ENCODE measurements at places on chromosomes 2 and 18. TPM values are rescaled to one million over a fixed set of nuclear protein-coding genes. Genes with fewer than 3 reads are reported as not detected.

DNA sequence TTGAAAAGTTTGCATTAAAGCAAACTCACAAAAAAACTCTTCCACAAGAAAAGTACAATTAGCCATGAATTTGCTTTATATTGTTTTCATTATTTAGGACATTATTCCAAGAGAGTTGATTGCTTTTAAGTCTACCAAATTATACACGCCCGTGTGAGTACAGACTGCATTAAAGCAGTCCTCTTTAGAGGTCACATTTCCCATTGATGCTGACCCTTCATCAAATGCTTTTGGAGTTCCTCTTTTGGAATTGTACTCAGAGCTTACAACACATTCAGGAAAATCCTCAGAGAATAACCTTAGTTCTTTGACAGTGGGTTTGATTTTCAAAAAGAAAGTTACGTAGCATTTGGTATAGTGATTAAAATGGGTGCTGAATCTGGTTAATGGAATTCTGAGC is 256.1 kb downstream of the CDH2 start:
- no peaks in the 10 kb centered on the region for H3K27me3 ChIP-seq
- H3K27ac ChIP-seq = no peak overlapping the region
- H3K4me1 ChIP-seq = no peaks in the 10 kb centered on the region
- no peaks in the 10 kb centered on the region for H3K36me3 ChIP-seq

GRCh38 chr2:234451852-234452625 is 44.8 kb downstream of the ARL4C start:
- H3K4me1 ChIP-seq = peaks cover 13% of the 10 kb centered on the region
- H3K36me3 ChIP-seq = no peaks in the 10 kb centered on the region
- no peak for DNase-seq
- no peak overlapping the region for H3K4me3 ChIP-seq
- no peaks in the 10 kb centered on the region for H3K27me3 ChIP-seq
- H3K27ac ChIP-seq = no peak overlapping the region

DNA sequence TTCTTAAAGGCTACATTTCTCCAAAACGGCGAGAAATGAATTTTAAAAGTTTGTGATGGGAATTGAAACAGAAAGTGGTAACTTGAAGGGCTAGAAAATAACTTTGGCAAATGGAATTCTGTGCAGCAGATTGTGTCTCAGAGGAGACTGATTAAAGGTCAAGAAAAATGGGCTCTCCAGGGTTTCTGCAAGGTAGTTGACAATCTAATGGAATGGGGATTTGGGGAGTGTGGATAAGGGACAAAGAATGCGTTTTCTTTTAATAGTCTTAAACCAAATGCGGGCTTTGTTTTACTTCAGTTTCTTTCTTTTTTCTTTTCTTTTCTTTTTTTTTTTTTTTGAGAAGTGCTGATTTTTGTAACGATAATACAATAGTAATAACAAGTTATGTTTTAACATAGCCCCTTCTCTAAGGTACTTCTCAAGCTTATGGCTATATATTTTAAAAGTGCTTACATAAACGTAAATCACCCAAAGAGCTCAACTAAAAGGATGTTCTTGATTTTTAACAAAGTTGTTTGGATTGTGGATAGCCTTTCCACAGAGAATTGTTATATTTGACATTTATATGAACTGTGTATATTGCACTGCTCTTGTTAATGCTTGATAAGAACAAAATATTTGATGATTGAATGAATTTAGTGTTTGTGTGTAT is 36.6 kb downstream of the CAMKMT start:
- no peak overlapping the region for H3K27ac ChIP-seq
- H3K27me3 ChIP-seq = no peaks in the 10 kb centered on the region
- no peaks in the 10 kb centered on the region for H3K36me3 ChIP-seq
- peaks cover 6% of the 10 kb centered on the region for H3K4me1 ChIP-seq
- no peak overlapping the region for H3K4me3 ChIP-seq
- DNase-seq = no peak

- no peak overlapping the region for H3K4me3 ChIP-seq
- DNase-seq = no peak
- H3K27ac ChIP-seq = no peak overlapping the region
- peaks cover 10% of the 10 kb centered on the region for H3K4me1 ChIP-seq
These were observed 14.1 kb upstream of the ZDBF2 start for GRCh38 chr2:206260188-206261012.

- H3K4me1 ChIP-seq = no peaks in the 10 kb centered on the region
- no peak overlapping the region for H3K27ac ChIP-seq
- H3K27me3 ChIP-seq = no peaks in the 10 kb centered on the region
- H3K36me3 ChIP-seq = no peaks in the 10 kb centered on the region
- no peak overlapping the region for H3K4me3 ChIP-seq
These were observed 320.9 kb upstream of the FSIP2 start for GRCh38 chr2:185417688-185418087.

- DNase-seq = peak; percentile 74
- no peak overlapping the region for H3K27ac ChIP-seq
- peak overlapping the region; percentile 13 for H3K4me3 ChIP-seq
- peaks cover 98% of the 10 kb centered on the region for H3K27me3 ChIP-seq
- no peaks in the 10 kb centered on the region for H3K36me3 ChIP-seq
These were observed 667 bp downstream of the SP9 start for GRCh38 chr2:174335254-174335987.

GRCh38 chr2:218806346-218806978 is 24.5 kb downstream of the CYP27A1 start:
- no peak overlapping the region for H3K27ac ChIP-seq
- no peak for DNase-seq
- no peaks in the 10 kb centered on the region for H3K36me3 ChIP-seq

DNA sequence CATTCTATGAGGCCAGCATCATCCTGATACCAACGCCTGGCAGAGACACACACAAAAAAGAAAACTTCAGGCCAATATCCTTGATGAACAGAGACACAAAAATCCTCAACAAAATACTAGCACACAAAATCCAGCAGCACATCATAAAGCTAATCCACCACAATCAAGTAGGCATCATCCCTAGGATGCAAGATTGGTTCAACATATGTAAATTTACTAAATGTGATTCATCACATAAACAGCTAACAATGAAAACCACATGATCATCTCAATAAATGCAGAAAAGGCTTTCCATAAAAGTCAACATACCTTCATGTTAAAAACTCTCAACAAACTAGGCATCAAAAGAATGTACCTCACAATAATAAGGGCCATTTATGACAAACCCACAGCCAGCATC is 65.3 kb downstream of the WDPCP start:
- H3K27me3 ChIP-seq = no peaks in the 10 kb centered on the region
- no peak overlapping the region for H3K4me3 ChIP-seq
- no peak overlapping the region for H3K27ac ChIP-seq
- H3K36me3 ChIP-seq = no peaks in the 10 kb centered on the region

The CD302 gene
- 0.61 TPM for total RNA-seq

- no peaks in the 10 kb centered on the region for H3K27me3 ChIP-seq
- DNase-seq = no peak
- H3K27ac ChIP-seq = no peak overlapping the region
- no peaks in the 10 kb centered on the region for H3K4me1 ChIP-seq
- H3K36me3 ChIP-seq = no peaks in the 10 kb centered on the region
These were observed 138.0 kb downstream of the RHBDD1 start for GRCh38 chr2:226973816-226974215.

GRCh38 chr2:223548194-223548593 is 54.0 kb downstream of the SCG2 start:
- H3K36me3 ChIP-seq = no peaks in the 10 kb centered on the region
- H3K27ac ChIP-seq = no peak overlapping the region
- no peaks in the 10 kb centered on the region for H3K4me1 ChIP-seq
- H3K4me3 ChIP-seq = no peak overlapping the region
- no peak for DNase-seq

- H3K4me1 ChIP-seq = 0 out of 2 replicates have a peak, but pooled peaks cover 1% of the 10 kb centered on the region
- H3K4me3 ChIP-seq = no peak overlapping the region
- H3K27ac ChIP-seq = no peak overlapping the region
- H3K36me3 ChIP-seq = no peaks in the 10 kb centered on the region
These were observed 24.7 kb upstream of the IL37 start for GRCh38 chr2:112886291-112886690.

DNA sequence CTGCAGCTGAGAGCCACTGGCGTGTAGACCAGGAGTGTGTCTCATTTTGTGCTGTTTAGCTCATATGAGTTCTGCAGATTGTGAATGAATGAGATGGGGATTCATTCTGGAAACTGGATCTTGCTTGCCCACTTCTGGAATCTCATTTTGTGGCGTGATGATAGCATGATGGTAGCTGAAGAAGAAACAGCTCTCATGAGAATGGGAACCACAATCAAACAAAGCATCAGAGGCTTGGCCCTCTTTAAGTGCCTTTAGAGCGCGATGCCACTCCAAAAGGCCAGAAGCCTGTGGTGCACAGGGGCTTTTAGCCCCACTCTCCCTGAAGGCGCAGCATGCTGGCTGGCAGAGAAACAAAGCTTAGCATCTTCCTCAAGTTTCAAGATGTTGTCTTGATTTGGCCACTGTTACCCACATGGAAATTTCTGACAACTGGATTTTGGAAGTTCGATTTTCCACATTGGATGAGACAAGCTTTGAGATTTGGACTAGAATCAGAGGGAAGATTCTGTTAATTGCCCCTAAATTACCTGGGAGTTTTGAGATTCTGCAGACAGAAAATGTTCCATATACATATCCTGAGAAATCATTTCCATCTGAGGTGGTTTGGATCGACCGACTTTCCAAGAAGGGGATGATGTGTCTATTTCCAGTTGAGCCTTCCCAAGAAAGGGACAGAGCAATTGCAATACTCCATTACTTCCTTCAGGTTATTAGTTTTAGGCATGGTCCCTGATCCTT is 234.5 kb downstream of the VAPA start:
- no peaks in the 10 kb centered on the region for H3K27me3 ChIP-seq
- no peaks in the 10 kb centered on the region for H3K4me1 ChIP-seq
- H3K27ac ChIP-seq = no peak overlapping the region
- DNase-seq = no peak

The PLEK gene
- not detected for total RNA-seq

- no peaks in the 10 kb centered on the region for H3K36me3 ChIP-seq
- H3K4me3 ChIP-seq = no peak overlapping the region
- H3K27me3 ChIP-seq = no peaks in the 10 kb centered on the region
These were observed 23.8 kb upstream of the ASPRV1 start for GRCh38 chr2:69985216-69985615.

The DSC2 gene
- 39.7 TPM for total RNA-seq

DNA sequence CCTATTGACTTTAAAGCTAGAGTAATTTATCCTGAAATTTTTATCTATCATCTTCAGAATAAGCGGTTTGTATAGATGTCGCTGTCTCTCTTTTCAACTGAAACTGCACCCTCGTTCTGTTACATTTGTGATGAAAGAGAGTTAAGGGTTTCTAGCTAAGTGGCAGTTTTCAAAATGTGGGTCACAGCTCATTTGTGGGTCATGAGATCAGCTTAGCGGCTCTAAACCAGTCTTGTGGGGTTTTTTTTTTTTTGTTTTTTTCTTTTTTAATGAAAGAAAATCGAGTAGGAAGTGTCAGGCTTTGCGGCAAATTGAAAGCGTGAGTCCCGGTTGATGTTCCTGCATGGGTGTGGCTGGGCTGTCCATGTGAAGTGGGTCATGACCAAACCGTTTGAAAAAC is 31.2 kb downstream of the SALL3 start:
- H3K4me3 ChIP-seq = no peak overlapping the region
- H3K27ac ChIP-seq = no peak overlapping the region
- no peak for DNase-seq

- H3K27me3 ChIP-seq = peaks cover 8% of the 10 kb centered on the region
- no peaks in the 10 kb centered on the region for H3K4me1 ChIP-seq
- no peak overlapping the region for H3K4me3 ChIP-seq
- H3K36me3 ChIP-seq = no peaks in the 10 kb centered on the region
- DNase-seq = no peak
These were observed 8.2 kb upstream of the KCTD1 start for GRCh38 chr18:26556573-26556972.

- no peak for DNase-seq
- peak overlapping the region; percentile 74 for H3K4me3 ChIP-seq
- H3K27me3 ChIP-seq = no peaks in the 10 kb centered on the region
- peak overlapping the region; percentile 87 for H3K27ac ChIP-seq
- H3K36me3 ChIP-seq = 0 out of 2 replicates have a peak, but pooled peaks cover 2% of the 10 kb centered on the region
These were observed 154.8 kb downstream of the TGIF1 start for GRCh38 chr18:3604498-3605408.

The RAX gene
- 0.52 TPM for total RNA-seq

The GLI2 gene
- 46.9 TPM for total RNA-seq

GRCh38 chr2:156472686-156473085 is 36.5 kb downstream of the GPD2 start:
- peaks cover 2% of the 10 kb centered on the region for H3K4me1 ChIP-seq
- no peak overlapping the region for H3K4me3 ChIP-seq
- no peak for DNase-seq
- no peaks in the 10 kb centered on the region for H3K36me3 ChIP-seq

The NTSR2 gene
- total RNA-seq = not detected

GRCh38 chr2:197706839-197707207 is 1.7 kb downstream of the MARS2 start:
- H3K4me3 ChIP-seq = peak overlapping the region; percentile 92
- no peaks in the 10 kb centered on the region for H3K27me3 ChIP-seq
- 0 out of 2 replicates have a peak, but pooled peaks cover 3% of the 10 kb centered on the region for H3K36me3 ChIP-seq
- no peak overlapping the region for H3K27ac ChIP-seq
- H3K4me1 ChIP-seq = 0 out of 2 replicates have a peak, but pooled peaks cover 5% of the 10 kb centered on the region

DNA sequence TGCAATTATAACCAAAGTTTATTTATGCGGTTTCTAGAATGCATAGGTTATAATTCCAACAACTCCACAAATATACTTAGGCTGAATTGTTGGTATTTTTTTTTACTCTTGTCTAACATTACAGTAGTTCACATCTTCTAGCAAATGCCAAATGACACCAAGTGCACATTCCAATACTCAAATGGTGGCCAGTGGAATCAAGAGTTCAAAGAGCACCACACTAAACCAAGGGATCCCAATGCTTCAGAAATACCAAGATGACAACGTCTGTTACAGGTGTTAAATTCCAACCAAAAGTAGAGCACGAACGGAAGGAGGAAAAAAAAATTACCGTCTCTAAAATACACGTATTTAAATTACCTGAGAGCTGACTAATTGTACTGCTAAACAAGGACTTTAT is 136.2 kb downstream of the TMEM247 start:
- DNase-seq = no peak
- H3K36me3 ChIP-seq = peaks cover 4% of the 10 kb centered on the region
- peaks cover 2% of the 10 kb centered on the region for H3K4me1 ChIP-seq

- no peak overlapping the region for H3K4me3 ChIP-seq
- no peaks in the 10 kb centered on the region for H3K4me1 ChIP-seq
- DNase-seq = no peak
- H3K36me3 ChIP-seq = no peaks in the 10 kb centered on the region
These were observed 124.0 kb downstream of the NRP2 start for GRCh38 chr2:205806143-205806905.

- peak overlapping the region; percentile 78 for H3K27ac ChIP-seq
- DNase-seq = no peak
- no peak overlapping the region for H3K4me3 ChIP-seq
- no peaks in the 10 kb centered on the region for H3K27me3 ChIP-seq
These were observed 44.0 kb upstream of the CHMP1B start for GRCh38 chr18:11807233-11807632.

- peaks cover 1% of the 10 kb centered on the region for H3K4me1 ChIP-seq
- H3K27me3 ChIP-seq = peaks cover 9% of the 10 kb centered on the region
- H3K36me3 ChIP-seq = no peaks in the 10 kb centered on the region
- no peak overlapping the region for H3K27ac ChIP-seq
These were observed 11.6 kb downstream of the CROCC2 start for GRCh38 chr2:240917684-240918257.

Data from H1 (cell line).